ENCODE measurements at places on chromosomes 1 and 21.

DNA sequence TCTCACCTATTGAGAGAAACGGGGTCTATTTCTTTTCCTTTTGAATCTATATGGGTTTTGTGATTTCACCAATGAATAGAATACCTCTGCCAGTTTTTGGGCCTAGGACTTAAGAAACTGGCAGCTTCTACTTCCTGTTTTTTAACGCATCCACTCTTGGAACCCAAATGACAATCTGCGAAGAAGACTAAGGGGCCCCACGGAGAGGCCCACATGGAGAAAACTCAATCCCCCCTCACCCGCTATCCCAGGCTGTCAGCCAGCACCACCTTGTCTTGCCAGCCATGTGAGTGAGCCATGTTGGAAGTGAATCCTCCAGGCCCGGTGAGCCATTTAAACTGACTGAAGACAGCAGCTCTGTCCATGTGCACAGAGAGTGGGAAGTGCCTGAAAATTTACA, 3.6 kb upstream of the HENMT1 start:
- no peak for DNase-seq

GRCh38 chr1:103561643-103562395, 9.6 kb upstream of the AMY2B start:
- no peak for DNase-seq

DNA sequence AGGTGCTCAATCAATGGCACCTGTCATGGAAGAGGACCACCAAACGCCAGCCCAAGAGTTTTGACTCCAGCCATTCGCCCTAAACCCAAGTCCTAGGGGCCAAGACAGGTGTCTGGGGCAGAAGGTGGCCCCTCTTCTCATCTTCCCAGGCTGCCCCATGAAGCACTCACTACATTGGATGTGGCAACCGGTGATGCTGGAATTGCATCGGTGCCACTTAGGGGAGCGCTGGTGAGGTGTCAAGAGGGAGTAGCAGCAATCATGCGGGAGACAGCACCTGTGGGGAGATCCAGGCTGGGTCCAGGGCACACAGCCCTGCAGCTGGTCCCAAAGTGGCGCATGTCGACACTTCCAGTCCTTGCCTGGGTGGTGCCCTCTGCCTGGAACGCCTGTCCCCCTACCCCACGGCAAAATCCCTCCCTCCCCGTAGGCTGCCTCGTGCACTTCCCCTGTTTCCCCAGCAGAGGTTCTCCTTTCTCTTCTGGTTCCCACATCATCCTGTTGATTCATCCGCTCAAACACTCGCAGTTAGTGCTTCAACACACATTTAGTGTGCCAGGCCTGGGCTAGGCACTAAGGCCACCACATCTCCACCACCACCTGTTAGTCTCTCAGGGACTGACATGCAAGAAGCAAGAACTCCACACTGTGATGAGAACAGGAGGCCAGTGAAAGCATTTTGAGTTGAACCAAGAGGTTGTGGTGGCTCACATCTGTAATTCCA, 18.5 kb downstream of the PLA2G2D start:
- peak; percentile 46 for DNase-seq

DNA sequence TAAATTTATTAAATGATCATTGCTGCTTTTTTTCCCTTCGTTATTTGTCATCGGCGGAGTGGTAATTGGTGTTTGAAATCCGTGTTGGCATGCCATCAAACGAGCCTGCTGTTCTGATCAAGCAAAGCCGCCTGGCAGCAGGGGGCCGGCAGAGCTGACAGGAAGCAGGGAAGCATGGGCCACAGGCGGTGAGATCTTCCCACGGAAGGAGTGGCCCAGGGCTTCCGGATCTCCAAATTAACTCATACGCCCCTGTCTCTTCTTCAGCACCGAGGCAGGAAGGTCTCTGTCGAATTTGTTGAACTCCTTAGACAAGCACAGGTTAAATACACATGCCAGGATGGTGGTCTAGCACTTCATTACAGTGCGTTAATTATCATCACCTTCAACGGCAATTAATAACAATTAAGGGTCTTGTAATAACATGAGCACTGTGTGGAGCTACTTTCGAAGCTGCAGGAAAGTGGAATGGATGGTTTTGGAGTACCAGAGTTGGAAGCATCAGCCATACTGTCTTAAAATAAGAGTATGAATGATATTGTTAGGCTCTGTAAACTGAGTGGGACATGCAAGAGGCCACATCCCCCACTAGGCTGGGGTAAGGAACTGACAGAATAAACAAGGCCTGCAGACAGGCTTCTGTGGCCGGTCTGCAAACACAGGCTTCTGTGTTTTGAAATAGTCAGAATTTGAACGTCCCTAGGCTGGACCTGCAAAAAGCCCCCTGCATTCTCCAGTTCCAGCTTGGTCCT, 199.4 kb upstream of the DAB1 start:
- DNase-seq, result no peak

DNA sequence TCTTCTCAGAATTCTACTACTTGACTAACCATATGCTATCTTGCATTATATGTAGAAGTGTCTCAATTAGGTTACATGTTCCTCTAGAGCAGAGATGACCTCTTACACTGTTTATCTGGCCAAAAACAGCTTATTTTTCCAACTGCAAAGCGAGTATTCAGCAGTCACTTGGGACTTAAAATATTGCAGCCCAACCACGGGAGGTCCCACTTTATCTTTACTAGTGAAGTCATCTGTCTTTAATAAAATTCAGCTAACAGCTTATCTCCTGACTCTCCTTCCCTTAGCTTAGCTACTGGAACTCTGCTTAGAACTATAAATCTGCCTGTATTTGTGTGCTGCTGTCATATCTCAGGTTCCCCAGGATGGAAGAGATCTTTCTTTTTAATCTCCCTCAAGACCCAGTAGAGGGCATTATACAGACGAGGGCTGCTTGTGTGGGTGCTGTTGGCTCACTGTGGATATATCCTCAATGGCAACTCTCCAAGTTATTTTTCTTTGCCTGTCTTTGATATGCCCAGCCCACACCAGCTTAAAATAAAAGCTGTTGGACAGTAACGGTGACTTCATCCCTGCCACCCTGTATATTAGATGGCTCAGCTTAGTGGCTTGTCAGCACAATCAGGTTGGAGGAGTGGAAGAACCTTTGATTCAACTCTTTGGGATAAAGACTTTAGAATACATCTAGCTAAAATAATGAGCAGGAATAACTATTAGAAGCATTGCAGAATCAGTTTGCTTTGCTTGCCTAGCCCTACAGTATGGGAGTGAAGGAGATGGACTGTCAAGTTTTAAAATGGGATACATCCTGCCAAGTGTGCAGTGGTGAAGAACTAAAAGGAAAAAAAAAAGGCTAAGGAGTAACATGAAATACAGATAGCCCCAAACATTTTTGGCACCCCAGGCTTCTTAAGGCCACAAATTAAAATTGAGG, 9.6 kb downstream of the ENSA start:
- no peak for DNase-seq
